ENCODE measurements at places on chromosomes 7 and 10.

DNA sequence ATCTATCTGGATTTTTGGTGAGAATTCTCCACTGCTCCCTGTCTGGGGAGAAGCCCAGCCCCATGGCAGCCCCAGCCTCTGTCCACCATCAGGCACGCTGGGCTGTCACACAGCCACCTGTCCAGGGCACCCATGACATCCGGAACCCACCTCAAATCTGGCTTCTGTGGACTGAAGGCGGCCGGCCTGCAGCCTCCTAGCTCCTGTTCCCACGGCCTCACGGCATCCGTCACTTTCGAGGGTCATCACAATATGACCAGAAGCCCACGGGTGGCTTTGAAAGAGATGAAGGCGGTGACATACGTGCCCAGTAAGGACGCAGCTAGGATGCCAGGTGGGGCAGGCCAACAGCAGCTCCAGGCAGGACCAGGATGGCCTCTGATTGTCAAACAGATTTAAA, 140.9 kb downstream of the PTPRN2 start:
- no peak for DNase-seq

GRCh38 chr7:30412782-30413504, 65.6 kb downstream of the NOD1 start:
- peak; percentile 75 for DNase-seq

DNA sequence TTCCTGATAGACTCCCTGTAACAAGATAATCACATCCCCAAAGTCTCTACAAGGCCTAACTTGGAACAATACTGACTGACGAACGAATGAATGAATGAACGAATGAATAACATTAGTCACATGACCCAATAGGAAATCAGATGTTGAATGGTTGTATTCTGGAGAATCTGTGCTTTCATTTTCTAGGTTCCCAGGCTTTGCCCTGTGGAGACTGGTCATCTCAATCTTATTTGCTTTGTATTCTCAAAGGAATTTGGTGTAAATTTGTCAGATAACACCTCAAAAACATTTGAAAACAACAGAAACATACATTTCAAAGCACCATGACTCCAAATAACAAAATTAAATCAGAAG, 69.6 kb upstream of the COL1A2 start:
- DNase-seq, result no peak

- no peak for DNase-seq
Measured at GRCh38 chr7:71835056-71835455, 577.1 kb downstream of the CALN1 start.

DNA sequence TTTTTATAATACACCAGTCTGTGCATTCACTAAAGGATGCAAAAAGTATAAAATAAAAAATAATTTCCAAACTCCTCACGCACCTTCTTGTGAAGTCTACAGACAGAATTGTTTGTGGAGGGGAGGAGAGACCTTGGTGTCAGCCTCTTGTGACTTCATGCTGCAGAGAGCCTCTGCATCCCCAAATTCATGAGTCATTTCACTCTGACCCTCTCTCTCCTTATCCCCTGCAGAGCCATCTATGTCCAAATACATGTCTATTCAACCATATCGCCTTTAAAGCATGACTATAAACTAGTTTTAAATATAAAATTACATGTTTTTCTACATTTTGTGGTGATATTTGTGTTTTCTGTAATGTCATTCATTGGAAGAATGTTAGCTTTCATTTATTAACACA, 6.0 kb downstream of the CREB5 start:
- no peak for DNase-seq

All from LoVo (cell line).